ENCODE measurements at places on chromosomes 4 and X.

- no peak for DNase-seq
Measured at GRCh38 chr4:3345384-3345783, 52.6 kb downstream of the RGS12 start.

DNA sequence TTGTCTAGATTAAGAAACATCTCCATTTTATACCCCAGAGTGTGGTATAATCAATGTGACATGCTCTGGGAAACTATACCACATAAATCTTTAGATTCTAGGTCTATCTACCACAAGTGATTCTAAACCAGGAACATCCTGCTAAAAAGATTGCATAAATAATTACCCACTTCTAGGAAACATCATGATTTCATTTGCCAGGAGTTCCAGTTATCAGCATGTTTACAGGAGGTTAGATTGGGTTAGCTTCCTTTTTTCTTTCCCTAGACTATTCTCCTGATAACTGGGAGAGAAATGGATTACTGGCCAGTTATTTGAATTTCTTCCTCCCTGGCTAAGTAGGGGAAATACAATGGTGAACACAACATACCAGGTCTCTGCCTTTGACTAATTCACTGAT is 230.3 kb upstream of the BOD1L1 start:
- DNase-seq, result no peak

- no peak for DNase-seq
Measured at GRCh38 chr4:1348014-1348513, 1.1 kb downstream of the UVSSA start.

GRCh38 chr4:101795704-101796103 is 5.2 kb downstream of the BANK1 start:
- DNase-seq, result no peak

- no peak for DNase-seq
Measured at GRCh38 chrX:28969126-28969525, 381.9 kb downstream of the IL1RAPL1 start.

GRCh38 chr4:140971077-140971792 is 162.0 kb downstream of the RNF150 start:
- peak; percentile 68 for DNase-seq

- DNase-seq, result no peak
Measured at GRCh38 chr4:36165631-36166005, 78.7 kb downstream of the ARAP2 start.

GRCh38 chrX:100673397-100673953 is 29.5 kb downstream of the SRPX2 start:
- no peak for DNase-seq

DNA sequence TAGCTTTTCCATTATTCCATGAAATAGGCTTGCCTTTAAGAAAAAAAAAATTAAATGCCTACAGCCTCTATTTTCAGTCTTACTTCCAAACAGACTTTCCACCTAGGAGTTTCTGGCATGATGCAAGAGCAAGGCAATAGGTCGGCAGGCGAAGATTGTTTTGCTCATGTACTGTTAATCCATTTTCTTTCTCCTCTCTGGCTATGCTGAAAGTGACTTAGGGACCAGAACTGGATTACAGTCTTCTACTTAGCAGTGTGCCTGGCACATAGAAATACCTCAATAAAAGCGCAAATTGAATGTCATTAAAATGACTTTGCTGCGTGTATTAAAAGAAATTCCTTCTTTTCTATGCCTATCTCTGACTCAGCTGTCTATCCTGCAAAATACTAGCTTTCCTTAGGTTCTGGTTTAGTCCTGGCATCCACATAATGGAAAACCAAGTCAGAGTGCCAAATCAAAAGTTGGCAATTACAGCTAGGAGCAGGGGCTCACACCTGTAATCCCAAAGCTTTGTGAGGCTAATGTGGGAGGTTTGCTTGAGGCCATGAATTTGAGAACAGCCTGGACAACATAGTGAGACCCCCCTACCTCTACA is 51.9 kb downstream of the CC2D2A start:
- DNase-seq, result no peak

- DNase-seq, result no peak
Measured at GRCh38 chr4:73998040-73999011, at the start of gene CXCL5. TSS of gene CXCL5 (minus strand) at chr4:73998677. CDS start at chr4:73998581, 96 bp downstream.

DNA sequence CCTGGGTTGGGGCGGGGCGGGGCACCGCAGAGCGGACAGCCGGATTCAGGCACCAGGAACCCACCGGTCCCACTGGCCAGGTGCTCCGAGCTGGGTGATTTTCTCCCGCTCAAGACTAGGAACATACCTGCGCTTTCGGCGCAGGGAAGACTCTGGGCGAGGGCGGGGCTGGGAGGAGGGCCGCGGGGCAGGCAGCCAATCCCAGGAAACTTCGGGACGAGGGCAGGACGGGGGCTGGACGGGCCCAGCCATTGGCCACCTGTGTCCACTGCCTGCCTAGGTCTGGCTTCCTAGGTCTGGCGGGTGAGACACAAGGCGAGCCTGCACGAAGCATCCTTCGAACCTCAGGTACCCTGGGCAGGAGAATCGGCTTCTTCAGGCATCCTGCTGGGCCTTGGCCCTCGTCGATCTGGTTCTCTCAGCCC is 274 bp upstream of the ERVMER34-1 start:
- peak; percentile 26 for DNase-seq

DNA sequence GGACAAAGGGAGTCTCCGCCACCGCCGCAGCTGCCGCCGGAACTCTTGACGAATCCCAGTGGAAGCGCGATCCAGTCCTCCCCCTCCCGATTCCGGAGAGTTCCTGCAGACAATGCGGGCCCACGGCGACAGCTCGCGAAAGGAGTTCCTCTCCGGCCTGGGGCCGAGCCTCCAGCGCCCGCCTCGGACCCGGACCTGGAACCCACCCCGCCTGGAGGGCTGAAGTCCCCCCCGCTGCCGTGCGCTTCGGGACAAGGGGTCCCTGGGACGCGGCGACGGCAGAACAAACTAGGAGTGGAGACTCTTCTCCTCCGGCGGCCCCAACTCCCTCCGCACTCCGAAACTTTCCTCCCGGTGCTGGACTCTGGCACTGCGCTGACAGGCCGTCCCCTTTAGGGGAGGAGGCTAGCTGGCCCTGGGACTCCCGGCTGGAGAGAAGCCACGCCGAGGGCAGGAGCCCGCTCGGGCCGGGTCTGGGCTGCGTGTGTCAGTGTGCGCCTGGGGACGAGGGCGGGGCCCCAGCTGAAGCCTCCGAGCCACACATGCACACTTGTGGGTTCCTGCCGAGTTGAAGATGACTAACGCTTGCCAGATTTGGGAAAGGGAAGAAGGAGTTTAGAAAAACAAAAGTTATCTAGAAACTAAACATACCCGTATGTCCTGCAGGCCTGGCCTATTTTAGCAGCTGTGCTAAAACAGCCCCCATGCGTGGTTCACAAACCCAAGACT is at the start of gene ANTXR2:
Gene ANTXR2, minus strand, starts transcription at position 486 of the 729 bp plus-strand sequence. CDS start 669 bp downstream, outside the sequence.
- DNase-seq, result no peak

DNA sequence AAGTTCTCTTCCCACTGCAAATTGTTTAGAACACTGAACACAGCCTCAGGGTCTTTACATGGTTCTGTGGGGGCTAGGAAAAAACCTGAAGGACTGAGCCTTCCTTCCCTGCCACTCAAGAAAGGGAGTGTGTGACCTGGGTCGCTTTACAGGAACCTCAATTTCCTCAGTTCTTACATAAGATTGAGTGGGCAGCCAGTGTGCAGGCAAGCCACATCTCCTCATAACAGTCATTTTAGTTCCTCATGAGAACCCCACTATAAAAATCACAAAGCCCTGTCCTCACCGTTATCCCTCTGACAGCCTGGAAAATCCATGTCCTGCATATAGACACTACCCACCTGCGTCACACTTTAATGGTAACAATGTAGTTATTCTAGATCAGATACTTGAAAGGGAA is 2.1 kb upstream of the ETDC start:
- DNase-seq, result no peak

GRCh38 chrX:3451571-3451970 is 105.1 kb upstream of the MXRA5 start:
- DNase-seq, result no peak

- DNase-seq, result no peak
Measured at GRCh38 chr4:75973766-75974165, 17.0 kb downstream of the SDAD1 start.

DNA sequence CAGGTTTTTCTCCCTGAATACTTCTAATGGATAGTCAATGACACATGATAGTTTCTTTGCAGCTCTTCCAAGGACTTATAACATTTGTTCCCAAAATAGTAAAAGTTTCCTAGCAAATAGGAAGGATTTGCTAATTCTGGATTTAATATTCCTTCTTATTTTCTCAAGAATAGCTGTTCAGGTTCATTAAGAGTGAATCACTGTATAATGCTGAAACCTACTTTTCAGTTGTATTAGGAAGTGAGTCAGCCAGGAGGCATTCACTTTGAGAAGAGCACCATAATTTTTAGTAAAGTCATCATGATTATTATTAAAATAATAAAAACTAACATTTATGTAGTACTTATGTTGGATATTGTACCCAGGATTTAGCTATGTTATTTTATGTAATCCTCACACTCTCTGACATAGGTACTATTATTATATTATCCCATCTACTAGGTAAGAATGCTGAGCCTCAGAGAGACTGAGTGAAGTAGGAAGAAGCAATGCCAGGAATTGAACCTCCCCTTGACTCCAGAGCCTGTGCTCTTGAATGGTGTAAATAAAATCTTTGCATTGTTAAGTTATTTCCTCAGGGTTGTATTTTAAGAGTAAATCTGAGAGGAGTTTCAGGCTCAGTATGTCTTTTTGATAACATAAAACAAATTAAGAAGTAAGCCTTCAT is 114.8 kb downstream of the REELD1 start:
- DNase-seq, result no peak

DNA sequence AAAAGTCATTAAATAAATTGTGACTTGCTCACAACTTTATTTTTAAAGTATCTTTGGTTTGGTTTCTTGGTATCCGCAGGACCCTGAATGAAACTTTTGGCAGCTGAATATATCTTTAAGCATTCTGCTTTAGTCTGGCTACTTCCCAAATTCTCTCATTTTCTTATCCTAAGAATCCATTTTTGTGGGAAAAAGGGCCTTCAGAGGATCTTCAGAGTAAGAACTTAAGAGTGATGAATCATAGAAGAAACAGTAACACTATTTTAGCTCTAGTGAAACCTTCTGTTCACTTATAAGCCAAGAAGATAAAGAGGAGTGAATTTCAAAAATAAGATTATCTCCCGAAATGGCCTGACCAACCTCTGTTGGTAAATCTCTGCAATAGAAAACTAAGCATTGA is 540.6 kb upstream of the MAGEB18 start:
- no peak for DNase-seq

Measured in NCI-H2227 treated with DMSO at 0.1 percent for 48 hours (cell line).